Activated T-helper 2 cell treated with anti-CD3 and anti-CD28 coated beads, Interferon-gamma antibody, Interleukin-2, Interleukin-4, amounts not matched to agents 10 μg/mL and 5 μg/mL and 100 μg/mL, durations not matched to agents 14 hours and 24 hours and 36 hours (primary cell): ENCODE measurements at places on chromosomes 6 and 20. TPM values are rescaled to one million over a fixed set of nuclear protein-coding genes. Genes with fewer than 3 reads are reported as not detected.

HLA-DQB2 gene
- 0.25 and 0.30 TPM in 2 replicates for total RNA-seq

OTOR gene
- not detected in 2 replicates for total RNA-seq

GRCh38 chr6:157981132-157981394, 600 bp upstream of the SYNJ2 start:
- H3K4me1 ChIP-seq, result peaks cover 44% of the 10 kb centered on the region
- H3K36me3 ChIP-seq, result no peaks in the 10 kb centered on the region
- H3K27ac ChIP-seq, result no peak overlapping the region
- no peak for DNase-seq
- peaks cover 10% of the 10 kb centered on the region for H3K27me3 ChIP-seq

FAM217A gene
- total RNA-seq, result not detected in 2 replicates

DNA sequence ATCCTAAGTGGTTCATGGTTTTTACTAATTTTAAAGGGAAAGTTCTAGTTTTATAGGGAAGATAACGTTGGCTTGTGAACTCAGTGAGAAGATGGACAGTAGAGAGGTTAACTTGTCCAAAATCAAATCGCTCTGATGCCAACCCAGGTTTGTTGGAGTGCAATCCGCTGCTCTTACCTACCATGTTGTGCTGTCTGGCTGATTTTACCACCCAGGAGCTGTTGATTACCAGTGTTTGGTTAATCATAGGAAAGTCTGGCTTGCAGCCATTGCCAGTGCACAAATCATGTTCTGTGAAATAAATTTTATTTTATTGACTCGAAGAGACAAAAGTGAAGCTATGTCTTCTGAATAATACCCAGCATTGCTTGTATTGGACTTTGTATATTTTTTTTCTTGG, 92.4 kb downstream of the PLCB4 start:
- DNase-seq, result no peak
- no peaks in the 10 kb centered on the region for H3K27me3 ChIP-seq
- H3K27ac ChIP-seq, result no peak overlapping the region
- H3K4me1 ChIP-seq, result no peaks in the 10 kb centered on the region
- no peaks in the 10 kb centered on the region for H3K36me3 ChIP-seq

SLCO4A1 gene
- total RNA-seq, result 59.2 and 61.1 TPM in 2 replicates

CCN5 gene
- total RNA-seq, result not detected in 2 replicates

DNA sequence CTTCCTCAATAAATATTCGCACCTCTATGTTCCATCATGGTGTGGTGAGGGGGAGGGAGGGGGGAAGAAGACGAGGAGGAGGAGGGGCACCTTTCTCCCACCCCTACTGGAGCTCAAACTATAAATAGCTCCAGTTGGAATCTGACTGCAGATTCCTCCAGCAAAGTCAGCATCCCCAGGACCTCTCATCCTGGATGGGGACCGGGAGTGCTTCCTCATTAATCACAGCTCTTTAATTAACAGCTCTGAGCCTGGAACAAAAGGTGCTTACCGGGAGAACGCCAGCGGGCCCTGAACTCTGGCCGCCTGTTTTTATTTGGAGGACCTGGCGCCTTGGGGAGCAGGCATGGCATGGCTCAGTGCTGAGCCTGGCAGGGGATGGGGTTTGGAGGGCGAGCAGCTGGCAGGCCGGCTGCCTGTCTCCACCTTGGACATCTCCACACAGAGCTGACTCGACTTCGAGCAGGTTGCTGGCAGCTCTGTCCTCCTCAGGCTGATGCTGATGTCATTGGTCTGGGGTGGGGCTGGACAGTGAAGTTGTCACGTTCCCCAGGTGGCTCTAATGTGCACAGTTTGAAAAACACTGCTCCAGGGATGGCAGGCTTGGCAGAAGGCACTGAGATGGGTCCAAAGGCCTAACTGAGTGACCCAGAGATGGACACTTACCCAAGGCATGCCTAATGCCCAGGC, 180.4 kb downstream of the DHX35 start:
- DNase-seq, result no peak
- no peak overlapping the region for H3K27ac ChIP-seq
- no peak overlapping the region for H3K4me3 ChIP-seq
- peaks cover 2% of the 10 kb centered on the region for H3K4me1 ChIP-seq

- peaks cover 14% of the 10 kb centered on the region for H3K4me1 ChIP-seq
- DNase-seq, result no peak
- no peak overlapping the region for H3K4me3 ChIP-seq
- H3K36me3 ChIP-seq, result no peaks in the 10 kb centered on the region
These were observed 57.4 kb upstream of the FOXC1 start for GRCh38 chr6:1552296-1552761.

- H3K27me3 ChIP-seq, result no peaks in the 10 kb centered on the region
- no peak overlapping the region for H3K4me3 ChIP-seq
- H3K36me3 ChIP-seq, result peaks cover 38% of the 10 kb centered on the region
- DNase-seq, result no peak
- peaks cover 21% of the 10 kb centered on the region for H3K4me1 ChIP-seq
These were observed 22.9 kb downstream of the DHX35 start for GRCh38 chr20:38985060-38985459.

PIGU gene
- 24.9 and 25.7 TPM in 2 replicates for total RNA-seq

PHACTR2 gene
- 41.0 and 45.4 TPM in 2 replicates for total RNA-seq

APOBEC2 gene
- not detected in 2 replicates for total RNA-seq

GRCh38 chr20:52675375-52675774, 296.8 kb upstream of the TSHZ2 start:
- no peak for DNase-seq
- H3K27me3 ChIP-seq, result no peaks in the 10 kb centered on the region
- no peaks in the 10 kb centered on the region for H3K4me1 ChIP-seq
- no peak overlapping the region for H3K27ac ChIP-seq
- no peak overlapping the region for H3K4me3 ChIP-seq
- H3K36me3 ChIP-seq, result no peaks in the 10 kb centered on the region

GHRH gene
- not detected in 2 replicates for total RNA-seq

- no peak overlapping the region for H3K4me3 ChIP-seq
- peaks cover 3% of the 10 kb centered on the region for H3K36me3 ChIP-seq
- DNase-seq, result no peak
- H3K4me1 ChIP-seq, result peaks cover 57% of the 10 kb centered on the region
- H3K27ac ChIP-seq, result peak overlapping the region; percentile 93
- H3K27me3 ChIP-seq, result no peaks in the 10 kb centered on the region
These were observed 33.8 kb upstream of the E2F3 start for GRCh38 chr6:20367743-20368485.

PDYN gene
- total RNA-seq, result not detected in 2 replicates

DNA sequence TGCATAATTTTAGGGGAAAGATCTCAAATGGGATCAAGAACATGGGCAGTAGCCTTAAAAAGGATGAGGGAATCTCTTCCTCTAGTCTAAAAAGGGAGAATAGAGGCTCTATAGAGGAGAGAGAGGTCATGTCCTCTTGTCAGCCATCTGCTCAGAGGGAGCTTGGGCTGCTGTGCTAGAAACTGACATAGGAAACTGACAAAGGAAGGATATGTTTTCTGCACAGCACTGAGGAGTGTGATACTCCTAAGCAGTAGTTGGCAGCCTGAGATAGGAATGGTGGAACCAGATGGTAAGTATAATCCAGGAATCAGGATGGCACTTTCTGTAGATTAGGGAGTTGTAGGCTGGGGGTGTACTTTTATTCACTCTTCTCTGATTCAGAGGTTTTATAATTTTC, 59.2 kb downstream of the PTPRA start:
- peaks cover 19% of the 10 kb centered on the region for H3K36me3 ChIP-seq
- H3K4me1 ChIP-seq, result peaks cover 3% of the 10 kb centered on the region
- no peak overlapping the region for H3K27ac ChIP-seq
- no peak overlapping the region for H3K4me3 ChIP-seq
- DNase-seq, result no peak
- no peaks in the 10 kb centered on the region for H3K27me3 ChIP-seq

- H3K4me1 ChIP-seq, result peaks cover 3% of the 10 kb centered on the region
- DNase-seq, result no peak
- H3K4me3 ChIP-seq, result no peak overlapping the region
- peaks cover 34% of the 10 kb centered on the region for H3K27me3 ChIP-seq
These were observed 184.2 kb upstream of the RREB1 start for GRCh38 chr6:6923605-6924004.

DNA sequence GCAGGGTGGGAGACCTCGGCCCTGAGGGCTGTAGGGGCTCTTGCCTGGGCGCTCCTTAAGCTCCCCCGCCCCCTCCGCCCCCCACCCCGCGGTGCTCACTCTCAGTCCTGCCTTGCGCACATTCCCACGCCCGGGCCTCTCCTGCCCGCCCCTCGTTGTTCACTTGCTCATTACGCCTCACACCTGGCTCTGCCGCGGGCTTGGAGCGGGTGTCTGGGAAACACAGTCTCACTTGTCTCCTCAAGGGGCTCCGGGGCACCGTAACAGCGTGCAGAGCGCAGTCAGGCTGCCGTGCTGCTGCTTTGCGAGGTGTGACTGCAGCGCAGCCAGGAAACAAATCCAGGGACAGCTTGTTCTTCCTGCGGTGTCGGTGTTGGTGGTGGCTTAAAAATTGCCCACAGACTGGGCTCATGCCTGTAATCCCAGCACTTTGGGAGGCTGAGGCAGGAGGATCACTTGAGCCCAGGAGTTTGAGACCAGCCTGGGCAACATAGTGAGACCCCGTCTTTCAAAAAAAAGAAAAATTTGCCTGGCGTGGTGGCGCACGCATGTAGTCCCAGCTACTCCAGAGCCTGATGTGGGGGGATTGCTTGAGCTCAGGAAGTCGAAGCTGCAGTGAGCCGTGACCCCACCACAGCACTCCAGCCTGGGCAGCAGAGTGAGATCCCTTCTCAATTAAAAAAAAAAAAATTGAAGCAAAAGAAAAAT, 4.6 kb downstream of the NPBWR2 start:
- DNase-seq, result no peak
- peaks cover 24% of the 10 kb centered on the region for H3K27me3 ChIP-seq
- peaks cover 2% of the 10 kb centered on the region for H3K4me1 ChIP-seq
- H3K36me3 ChIP-seq, result no peaks in the 10 kb centered on the region
- H3K4me3 ChIP-seq, result peak overlapping the region; percentile 21
- no peak overlapping the region for H3K27ac ChIP-seq

- peaks cover 88% of the 10 kb centered on the region for H3K27me3 ChIP-seq
- H3K36me3 ChIP-seq, result no peaks in the 10 kb centered on the region
- H3K4me3 ChIP-seq, result peak overlapping the region; percentile 53
- peaks cover 21% of the 10 kb centered on the region for H3K4me1 ChIP-seq
- peak; percentile 65 for DNase-seq
These were observed 38.1 kb upstream of the HLA-E start for GRCh38 chr6:30450909-30451841.

DNA sequence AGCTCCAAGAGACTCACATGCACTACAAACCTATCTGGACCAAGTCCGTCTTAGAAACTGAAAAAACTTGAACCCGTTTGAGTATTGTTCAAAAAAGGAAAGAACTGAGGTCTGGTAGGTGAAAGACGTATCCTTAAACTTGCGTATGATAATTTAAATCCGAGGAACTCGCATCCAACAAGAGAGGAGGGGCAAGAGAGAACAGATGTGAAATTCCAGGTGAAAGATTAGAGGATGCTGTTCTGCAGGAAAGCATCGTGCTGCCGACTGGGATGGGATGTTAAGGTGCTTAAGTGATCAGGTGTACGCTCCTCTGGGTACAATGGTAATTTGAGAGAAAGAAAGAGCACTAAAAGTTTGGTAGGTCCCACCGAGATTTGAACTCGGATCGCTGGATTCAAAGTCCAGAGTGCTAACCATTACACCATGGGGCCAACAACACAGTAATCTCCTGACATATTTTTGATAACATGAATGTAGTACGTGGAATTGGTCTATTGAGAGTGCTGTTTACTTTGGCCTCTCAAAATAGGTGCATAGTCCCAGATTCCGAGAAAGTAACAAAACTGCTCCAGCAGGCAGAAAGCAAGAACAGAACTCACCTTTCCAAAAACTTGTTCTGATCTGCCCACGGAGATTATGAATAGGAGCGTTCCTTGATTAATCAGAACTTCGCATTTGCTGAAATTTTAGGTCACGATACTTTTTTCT, 53.5 kb upstream of the BTN3A2 start:
- peaks cover 58% of the 10 kb centered on the region for H3K4me1 ChIP-seq
- no peaks in the 10 kb centered on the region for H3K36me3 ChIP-seq
- H3K4me3 ChIP-seq, result peak overlapping the region; percentile 85
- peak; percentile 38 for DNase-seq

- no peak for DNase-seq
- H3K36me3 ChIP-seq, result no peaks in the 10 kb centered on the region
- H3K27me3 ChIP-seq, result peaks cover under 1% of the 10 kb centered on the region
- H3K4me1 ChIP-seq, result peaks cover 30% of the 10 kb centered on the region
- no peak overlapping the region for H3K4me3 ChIP-seq
These were observed 21.6 kb downstream of the DSE start for GRCh38 chr6:116392132-116393013.

- no peaks in the 10 kb centered on the region for H3K4me1 ChIP-seq
- no peak overlapping the region for H3K27ac ChIP-seq
- no peaks in the 10 kb centered on the region for H3K27me3 ChIP-seq
- no peak overlapping the region for H3K4me3 ChIP-seq
- no peaks in the 10 kb centered on the region for H3K36me3 ChIP-seq
These were observed 42.3 kb upstream of the GRIK2 start for GRCh38 chr6:101351173-101351572.

DNA sequence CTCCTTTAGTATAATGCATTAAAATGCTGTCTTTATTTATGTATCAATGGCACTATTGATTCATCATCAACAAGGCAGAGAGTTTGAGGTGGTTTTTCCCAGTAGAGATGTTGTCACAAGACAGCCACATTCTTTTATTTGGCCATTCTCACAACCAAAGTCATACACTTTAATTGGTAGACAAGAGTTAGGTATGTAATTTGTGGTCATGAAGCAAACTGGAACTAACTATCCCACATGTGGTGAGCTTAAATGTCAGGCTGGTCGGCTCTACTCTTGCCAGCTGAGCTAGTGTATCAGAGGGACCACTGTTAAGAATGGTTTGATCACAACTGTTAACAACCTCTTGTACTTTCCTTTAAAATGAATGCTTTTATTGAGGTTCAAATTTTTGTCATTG, 714.6 kb downstream of the CD109 start:
- H3K27me3 ChIP-seq, result no peaks in the 10 kb centered on the region
- H3K36me3 ChIP-seq, result no peaks in the 10 kb centered on the region
- H3K4me3 ChIP-seq, result no peak overlapping the region
- no peak overlapping the region for H3K27ac ChIP-seq
- no peaks in the 10 kb centered on the region for H3K4me1 ChIP-seq
- DNase-seq, result no peak
